Sciatic nerve (tissue), 2 donors: ENCODE measurements at places on chromosomes 1 and 21.

GRCh38 chr1:15703562-15703961, 19.4 kb downstream of the PLEKHM2 start:
- DNase-seq: peak; percentile 90

DNA sequence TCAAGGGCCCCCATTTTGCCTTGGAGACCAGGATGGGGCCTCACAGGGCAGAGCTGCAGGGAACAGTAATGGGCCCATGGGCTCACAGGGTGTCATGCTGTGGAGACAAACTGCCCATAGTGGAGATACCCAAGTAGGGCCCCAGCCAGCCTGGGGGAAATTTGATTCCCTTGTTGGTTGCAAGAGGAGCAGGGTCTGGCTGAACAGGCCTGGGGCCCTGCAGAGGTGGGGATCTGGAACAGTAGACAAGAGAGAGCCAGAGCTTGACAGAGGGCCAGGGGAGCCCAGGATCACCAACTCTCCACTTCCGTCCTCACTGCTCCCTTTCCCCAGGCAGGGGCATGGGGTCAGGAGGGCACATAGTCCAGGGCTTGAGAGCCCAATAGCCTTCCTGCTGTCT, 8.7 kb downstream of the S100B start:
- no peak for DNase-seq

DNA sequence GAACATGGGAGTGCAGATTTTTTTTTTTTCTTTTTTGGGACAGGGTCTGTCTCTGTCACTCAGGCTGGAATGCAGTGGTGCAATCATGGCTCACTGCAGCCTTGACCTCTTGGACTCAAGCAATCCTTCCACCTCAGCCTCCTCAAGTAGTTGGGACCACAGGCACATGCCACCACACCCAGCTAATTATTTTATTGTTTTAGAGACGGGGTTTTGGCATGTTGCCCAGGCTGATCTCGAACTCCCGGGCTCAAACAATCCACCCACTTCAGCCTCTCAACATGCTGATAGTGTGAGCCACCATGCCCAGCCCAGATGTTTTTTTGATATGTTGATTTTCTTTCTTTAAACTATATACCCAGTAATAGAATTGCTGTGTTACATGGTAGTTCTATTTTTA, 57.7 kb downstream of the RGSL1 start:
- DNase-seq: no peak

- no peak for DNase-seq
Measured at GRCh38 chr1:231188072-231188471, 26.2 kb downstream of the TRIM67 start.

DNA sequence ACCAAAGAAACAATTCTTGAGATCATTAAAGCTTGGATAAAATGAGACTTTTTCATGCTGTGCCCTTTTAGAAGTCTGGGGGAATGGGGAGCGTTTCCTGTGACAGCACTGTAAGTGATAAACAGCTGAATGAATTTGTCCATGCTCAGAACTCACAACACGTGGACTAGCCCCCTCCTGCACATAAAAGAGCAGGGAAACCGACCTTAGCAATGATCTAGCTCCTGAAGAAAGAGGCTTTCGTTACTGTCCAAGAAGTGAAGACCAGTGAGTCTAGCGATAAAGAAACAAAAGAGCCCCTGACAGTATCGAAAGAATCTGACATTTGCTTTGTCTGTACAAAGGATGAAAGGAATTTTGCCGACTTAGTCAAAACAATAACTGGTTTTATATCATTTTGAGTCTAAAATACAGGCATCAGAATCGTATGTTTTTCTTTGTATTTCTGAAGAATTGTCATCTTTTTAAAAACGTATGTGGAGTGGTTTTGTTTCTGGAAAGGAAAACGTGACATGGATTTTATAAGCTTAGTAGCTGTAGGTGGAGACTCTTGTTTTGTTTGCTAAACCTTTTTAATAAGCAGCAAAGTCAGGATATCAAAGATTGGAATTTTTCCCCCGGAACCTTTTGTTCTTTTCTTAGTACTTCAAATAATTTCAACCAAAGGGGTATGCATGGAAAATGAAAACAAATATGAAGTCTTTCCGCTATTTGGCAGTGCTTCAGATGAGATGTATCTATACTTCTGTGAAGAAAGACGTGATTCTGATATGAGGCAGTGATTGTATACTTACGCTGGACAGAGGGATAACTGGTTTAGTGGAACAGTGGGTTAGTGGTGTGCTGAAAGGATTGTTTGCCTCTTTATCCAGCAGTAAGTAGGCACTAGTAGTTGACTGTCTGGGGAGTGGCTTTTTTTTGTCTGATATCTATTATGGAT, 61.0 kb downstream of the MAST2 start:
- DNase-seq: no peak

DNA sequence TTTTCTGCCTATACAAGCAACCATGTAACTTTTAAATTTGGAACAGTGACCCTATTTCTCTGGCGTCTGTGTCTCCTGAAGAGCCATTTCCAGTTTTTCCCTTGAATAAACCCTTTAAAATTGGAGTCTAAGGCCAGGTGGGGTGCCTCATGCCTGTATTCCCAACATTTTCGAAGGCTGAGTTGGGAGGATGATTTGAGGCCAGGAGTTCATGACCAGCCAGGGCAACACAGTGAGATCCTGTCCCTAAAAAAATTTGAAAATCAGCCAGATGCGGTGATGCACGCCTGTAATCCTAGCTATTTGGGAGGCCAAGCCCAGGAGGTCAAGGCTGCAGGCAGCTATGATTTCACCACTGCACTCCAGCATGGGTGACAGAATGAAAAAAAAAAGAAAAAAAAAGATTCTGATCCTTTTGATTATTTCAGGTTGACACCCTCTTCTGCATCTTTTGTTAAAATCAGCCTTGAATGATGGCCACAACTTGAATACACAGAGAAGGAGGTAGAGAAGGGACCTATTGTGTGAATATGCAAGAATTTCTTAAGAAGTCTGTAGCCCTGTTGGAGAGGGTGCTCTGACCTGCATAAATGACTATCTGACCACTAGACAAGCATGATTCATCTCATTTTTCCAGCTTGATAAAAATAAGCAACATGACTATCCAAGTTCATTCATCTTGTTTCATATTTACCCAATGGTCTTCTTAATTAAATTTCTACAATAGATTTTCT, 40.2 kb upstream of the PARP1 start:
- DNase-seq: no peak

GRCh38 chr1:54317084-54317483, 89.1 kb downstream of the SSBP3 start:
- no peak for DNase-seq

DNA sequence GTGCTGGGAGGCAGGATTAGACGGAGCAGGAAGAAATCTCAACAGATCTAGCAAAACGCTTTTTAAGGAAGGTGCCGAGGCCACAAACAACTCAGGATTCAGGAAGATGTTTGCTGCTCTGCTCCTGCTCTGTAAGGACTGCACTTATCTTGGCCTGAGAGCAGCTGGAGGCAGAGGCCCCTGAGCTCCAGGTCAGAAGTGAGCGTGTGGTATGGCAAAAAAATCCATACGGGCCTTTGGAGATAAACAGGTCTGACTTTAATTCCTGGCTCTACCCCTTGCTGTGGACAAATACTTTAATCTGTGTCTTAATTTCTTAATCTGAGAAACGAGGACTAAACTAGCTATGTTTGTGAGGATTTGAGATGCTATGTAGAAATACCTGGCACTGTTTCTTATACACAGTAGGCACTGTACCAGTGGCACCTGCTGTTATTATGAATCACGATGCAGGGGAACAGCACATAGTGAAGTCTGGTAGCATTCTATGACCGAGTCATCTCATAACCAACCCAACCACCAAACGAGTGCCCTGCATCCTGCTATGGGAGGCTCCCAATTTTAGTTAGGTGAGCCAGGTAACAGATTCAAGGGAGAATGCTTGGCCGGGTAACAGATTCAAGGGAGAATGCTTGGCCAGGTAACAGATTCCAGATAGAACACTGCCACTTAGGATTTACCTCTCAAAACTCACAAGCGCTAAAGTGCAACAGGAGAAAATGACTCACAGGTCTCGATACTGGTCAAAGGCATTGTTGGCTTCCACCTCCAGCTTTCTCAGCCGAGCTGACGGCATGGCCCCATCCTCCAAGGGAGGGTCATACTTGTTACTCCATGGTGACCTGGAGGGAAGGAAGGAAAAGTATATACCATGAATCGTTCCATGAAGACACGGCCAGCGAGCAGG, 65.9 kb downstream of the SLC66A1 start:
- no peak for DNase-seq

DNA sequence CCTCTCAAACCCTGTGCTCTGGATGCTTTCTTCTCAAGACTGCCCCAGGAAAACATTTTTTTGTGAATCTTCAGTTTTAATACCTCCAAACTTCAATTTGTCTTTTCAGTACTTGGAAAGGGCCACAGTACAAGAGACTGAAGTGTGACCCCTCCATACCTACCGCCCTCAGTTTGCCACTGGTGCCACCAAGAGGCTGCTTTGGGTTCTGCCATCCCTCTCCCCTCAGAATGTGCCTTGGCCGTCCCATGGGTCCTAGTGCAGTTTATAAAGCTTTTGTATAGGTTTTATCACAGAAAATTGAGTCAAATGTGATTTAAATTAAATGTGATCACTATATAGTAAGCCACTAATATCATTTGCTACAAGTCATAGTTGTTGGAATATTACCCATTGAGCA, 60.8 kb upstream of the PGD start:
- peak; percentile 67 for DNase-seq

- DNase-seq: no peak
Measured at GRCh38 chr1:89190017-89190416, 8.7 kb downstream of the GBP4 start.

DNA sequence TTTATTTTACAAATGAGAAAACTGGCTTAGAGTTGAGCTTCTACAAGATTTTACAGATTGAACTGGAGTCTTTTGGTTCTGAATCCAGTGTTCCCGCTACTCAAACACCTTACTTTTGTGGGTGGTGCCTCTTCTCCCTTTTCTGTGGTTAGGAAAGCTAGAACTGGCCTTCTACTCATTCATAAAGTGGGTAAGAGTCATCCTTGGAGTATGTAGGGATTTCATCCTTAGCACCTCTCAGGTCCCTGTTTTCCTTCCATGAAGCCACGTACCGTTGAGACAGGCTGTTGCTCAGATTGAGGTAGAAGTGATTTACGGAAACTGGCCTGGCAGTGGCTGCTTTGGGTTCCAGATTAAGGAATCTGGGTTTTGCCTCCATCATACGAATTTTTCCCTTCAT, 35.8 kb downstream of the WNT4 start:
- DNase-seq: no peak

GRCh38 chr1:196309386-196309785, 298.9 kb downstream of the KCNT2 start:
- DNase-seq: no peak

DNA sequence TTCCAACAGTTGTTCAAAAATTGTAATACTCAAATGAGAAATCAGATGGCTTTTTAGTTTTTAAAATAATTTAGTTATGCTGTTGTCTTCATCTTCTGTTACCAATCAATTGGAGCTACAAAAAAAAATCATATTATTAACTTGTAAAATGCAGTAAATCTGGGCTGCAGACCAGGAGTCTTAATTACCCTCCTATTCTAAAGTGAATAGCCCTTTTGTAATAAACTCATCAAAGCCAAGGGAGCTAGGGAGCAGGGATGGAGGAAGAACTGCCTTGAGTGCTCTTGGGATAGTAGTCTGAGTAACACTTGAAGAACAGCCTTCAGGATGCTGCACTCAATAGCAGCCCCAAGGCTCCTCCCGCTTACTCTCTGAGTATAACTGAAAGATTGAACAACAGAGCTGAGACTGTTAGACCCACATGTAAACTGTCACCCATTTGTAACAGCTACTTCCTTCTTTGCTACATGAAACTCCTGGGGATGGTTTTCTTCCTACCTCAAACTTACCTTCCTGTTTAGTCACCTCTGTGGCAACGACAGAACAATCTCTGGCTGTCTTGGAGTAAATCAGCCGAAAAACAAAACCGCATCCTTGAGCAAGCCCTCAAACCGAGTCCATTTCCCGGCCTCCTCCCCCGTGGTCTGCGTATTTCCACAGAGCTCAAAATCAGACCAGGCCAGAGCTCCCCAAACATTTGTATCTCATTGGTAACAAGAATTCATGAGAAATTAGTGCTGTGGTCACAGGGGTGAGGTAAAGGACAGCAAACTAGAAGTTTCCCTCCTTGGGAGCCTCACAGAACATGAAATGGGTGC, 55.9 kb downstream of the CD58 start:
- DNase-seq: no peak

DNA sequence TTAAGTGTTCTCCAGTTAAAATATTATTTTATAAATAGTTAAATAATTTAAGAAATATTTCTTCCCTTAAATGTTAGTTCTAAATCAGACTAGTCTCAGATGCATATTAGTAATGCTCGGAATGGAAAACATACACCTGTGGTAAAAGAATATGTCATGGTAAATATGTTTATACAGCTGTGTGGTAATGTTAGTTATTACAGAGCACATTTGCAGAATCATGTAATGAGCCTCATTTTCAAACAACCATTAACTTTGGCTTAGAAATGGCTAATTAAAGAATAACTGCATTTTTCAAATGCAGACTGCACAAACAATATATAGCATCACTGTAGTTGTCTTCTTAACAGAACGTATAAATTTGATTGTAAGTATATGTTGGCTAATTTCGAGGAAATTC, 90.3 kb downstream of the DISP1 start:
- DNase-seq: no peak

DNA sequence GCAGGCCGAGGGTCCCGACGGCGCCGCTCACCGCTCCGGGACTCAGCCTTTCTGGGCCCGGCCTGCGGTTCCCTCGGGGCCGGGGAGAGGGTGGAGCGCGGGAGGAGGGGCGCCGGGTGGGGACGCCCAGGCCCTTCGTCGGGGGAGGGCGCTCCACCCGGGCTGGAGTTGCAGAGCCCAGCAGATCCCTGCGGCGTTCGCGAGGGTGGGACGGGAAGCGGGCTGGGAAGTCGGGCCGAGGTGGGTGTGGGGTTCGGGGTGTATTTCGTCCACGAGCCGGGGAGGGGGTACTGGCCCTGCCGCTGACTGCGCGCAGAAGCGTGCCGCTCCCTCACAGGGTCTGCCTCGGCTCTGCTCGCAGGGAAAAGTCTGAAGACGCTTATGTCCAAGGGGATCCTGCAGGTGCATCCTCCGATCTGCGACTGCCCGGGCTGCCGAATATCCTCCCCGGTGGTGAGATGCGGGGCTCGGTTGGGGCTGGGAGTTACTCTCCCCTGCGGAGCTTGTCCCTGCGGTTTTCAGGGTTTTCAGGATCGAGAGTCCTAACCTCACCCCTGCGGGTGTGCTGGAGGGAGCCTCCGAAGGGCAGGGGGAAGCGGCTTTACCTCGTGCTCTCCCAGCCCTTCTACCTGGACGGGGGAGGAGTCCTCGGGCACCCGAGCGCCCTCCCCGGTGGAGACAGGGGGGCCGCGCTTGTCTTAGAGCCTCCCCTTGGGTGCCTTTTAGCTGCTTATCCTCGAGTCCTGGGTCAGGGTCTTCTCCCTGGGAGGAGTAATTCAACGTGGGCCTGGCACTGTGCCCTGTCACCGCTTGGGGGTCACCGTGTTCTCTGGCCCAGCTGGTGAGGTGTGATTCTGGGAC, 2.1 kb downstream of the SAMD11 start:
- no peak for DNase-seq

- DNase-seq: peak; percentile 70
Measured at GRCh38 chr1:150235294-150235851, 539 bp downstream of the ANP32E start.

- DNase-seq: no peak
Measured at GRCh38 chr1:11874624-11875023, 15.9 kb upstream of the NPPB start.

- no peak for DNase-seq
Measured at GRCh38 chr1:173176246-173176645, 30.9 kb downstream of the TNFSF4 start.

- DNase-seq: no peak
Measured at GRCh38 chr1:94396356-94397010, 21.7 kb upstream of the ABCD3 start.

GRCh38 chr1:8161546-8162105, 135.5 kb upstream of the ERRFI1 start:
- DNase-seq: no peak

GRCh38 chr1:61284936-61285335, 202.6 kb downstream of the NFIA start:
- DNase-seq: no peak
